Stimulated activated CD4-positive, alpha-beta T cell treated with anti-CD3 and anti-CD28 coated beads, Interleukin-4, amount 100 ng/mL, for 48 hours (primary cell): ENCODE measurements at places on chromosomes 1 and 21.

GRCh38 chr1:55986003-55986402 lies 593.4 kb downstream of the PLPP3 start:
- no peak for DNase-seq

- no peak for DNase-seq
Observed at GRCh38 chr1:156247460-156248322, at the start of gene PAQR6. TSS of gene PAQR6 (minus strand) at chr1:156248056. CDS start at chr1:156246731, 1,325 bp downstream.

DNA sequence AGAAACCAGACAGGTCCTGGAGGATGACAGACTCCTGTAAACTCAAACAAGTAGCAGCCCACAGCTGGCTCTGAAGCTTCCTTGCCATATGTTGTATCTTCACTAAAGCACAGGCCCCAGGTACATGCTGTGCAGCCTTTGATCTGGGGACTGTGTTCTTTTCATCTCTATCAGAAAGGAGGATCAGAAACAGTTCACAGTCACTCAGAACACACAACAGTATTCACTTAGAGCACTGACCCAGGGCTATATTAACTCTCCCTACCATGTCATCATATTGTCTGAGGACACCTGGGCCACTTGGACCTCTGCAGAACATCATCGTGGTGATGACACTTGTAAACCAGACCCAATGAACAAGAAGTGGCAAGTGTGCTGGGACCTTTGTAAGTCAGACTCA lies 222.0 kb downstream of the SETD4 start:
- no peak for DNase-seq

GRCh38 chr1:232452736-232453440 lies 177.0 kb downstream of the SIPA1L2 start:
- no peak for DNase-seq

DNA sequence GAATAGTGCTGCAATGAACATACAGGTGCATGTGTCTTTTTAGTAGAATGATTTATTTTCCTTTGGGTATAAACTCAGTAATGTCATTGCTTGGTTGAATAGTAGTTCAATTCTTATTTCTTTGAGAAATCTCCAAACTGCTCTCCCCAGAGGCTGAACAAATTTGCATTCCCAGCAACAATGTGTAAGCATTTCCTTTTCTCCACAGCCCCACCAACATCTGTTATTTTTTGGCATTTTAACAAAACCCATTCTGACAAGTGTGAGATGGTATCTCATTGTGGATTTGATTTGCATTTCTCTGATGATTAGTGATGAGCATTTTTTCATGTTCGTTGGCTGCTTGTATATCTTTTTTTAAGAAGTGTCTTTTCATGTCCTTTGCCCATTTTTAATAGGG lies 21.9 kb upstream of the EEIG2 start:
- no peak for DNase-seq

- DNase-seq, result no peak
Observed at GRCh38 chr1:23999156-23999671, 19.1 kb upstream of the SRSF10 start.

DNA sequence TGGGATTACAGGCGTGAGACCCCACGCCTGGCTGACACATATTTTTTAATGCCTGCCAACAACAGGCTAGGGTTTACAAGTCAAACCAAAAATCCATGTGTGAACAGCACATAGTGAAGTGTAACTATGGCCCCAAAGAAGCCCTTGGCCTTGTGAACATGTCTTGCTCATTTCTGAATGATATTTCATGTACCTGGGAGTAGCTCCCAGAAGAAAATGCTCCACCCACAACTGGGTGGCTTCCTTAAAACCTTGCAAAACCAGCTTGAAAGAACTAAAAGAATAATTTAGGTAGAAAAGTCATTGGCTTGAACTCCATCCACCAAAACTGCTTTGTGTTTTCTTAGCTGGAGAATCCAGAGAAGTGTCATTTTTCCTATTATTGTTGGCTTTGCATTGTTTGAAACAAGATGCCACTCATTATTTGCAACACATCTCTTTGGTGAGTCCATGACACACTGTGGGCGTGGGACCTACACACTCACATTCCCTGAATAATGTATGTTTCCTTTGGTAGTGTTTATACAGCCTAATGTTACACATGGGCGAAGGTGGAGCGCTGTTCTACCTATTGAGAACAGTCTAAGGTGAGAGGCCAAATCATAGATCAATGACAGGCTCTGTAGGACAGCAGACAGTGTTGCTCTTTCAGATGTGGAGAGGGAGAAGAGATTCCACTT lies 28.5 kb upstream of the SDE2 start:
- no peak for DNase-seq

DNA sequence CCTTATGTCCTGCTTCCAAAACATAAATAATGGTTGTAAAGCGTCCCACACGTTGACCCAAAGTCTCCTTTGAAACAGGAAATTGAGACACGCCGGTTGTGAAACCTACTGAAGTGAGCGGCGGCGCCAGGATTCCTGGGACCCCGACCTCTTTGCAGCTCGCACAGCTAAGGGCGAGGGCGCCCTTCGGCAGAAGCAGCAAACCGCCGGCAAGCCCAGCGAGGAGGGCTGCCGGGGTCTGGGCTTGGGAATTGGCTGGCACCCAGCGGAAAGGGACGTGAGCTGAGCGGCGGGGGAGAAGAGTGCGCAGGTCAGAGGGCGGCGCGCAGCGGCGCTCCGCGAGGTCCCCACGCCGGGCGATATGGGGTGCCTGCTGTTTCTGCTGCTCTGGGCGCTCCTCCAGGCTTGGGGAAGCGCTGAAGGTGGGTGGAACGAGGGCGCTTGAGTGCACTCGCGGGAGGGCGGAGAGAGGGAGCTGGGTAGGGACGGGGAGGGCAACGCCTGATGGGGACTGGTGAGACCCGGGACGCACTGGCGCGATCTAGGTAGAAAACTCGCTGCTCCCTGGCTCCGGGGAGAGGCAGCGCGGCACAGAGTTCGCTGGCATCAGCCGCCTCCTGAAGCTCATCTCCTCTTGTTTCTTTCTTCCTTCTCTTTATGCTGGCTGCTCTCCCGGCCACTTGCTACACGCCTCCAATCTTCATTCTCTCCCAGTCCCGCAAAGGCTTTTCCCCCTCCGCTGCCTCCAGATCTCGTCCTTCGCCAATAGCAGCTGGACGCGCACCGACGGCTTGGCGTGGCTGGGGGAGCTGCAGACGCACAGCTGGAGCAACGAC lies at the start of gene CD1D:
TSS of gene CD1D (plus strand) at position 155 of the 836 bp plus-strand sequence. CDS start at position 362, 207 bp downstream.
- no peak for DNase-seq

GRCh38 chr1:6745073-6745472 lies 40.2 kb upstream of the CAMTA1 start:
- DNase-seq, result no peak

DNA sequence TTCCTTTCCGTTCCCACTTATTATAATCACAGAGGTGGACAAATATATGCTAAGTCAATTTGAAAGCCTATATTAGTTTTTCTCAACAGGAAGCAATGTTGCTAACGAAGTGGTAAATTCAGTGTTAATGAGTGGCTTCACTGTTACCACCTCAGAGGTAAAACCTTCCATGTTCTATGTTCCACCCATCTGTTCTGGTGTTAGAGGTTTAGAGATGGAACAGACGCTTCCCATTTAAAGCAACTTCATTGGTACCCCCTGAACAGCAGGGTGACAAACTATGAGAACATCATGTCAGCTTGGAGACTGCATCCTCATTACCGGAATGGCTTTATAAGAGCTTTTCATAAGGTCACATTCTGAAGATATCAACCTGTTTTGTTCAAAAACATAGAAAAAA lies 77.9 kb downstream of the ZNF644 start:
- DNase-seq, result no peak

- no peak for DNase-seq
Observed at GRCh38 chr21:41091616-41092015, 76.3 kb upstream of the BACE2 start.

DNA sequence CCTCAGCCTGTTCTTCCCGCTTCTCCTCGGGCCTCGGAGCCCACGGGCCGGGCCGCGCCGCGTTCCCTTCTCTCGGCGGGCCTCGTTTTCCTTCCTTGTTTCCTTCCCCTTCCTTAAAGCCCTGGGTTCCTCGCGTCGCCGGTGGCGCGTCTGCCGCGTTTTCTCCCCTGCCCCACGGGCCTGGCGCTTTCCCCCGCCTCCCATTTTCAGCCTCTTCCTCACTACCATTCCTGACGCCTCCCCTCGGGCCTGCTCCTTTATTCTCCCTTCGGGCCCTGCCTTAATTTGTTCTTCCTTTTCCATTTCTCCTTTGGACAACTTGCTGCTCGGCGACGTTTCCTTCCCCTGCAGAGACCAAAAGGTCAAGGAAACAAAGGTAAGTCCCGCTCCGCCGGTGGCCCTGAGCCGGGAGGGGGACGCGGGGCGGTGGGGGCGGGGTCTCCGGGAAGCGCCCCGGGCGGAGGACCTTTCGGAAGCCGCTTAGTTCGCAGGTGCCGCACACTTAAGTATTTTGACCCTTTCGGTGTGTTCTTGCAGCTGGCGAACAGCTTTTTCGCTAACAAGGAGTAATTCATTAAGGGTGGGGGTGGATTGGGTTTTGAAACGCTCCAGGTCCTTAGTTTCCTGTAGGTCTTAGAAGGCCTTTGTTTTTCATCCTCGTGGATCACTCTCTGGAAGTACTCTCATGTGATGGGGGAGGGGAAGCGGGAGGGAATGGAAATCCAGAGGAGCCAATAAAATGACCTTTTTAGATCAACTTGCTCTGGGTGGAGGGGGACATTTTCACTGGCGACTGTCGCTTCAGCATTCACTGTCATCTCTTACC lies 780 bp downstream of the YTHDF2 start:
- DNase-seq, result peak; percentile 20
